ENCODE measurements at places on chromosomes 4 and X.

DNA sequence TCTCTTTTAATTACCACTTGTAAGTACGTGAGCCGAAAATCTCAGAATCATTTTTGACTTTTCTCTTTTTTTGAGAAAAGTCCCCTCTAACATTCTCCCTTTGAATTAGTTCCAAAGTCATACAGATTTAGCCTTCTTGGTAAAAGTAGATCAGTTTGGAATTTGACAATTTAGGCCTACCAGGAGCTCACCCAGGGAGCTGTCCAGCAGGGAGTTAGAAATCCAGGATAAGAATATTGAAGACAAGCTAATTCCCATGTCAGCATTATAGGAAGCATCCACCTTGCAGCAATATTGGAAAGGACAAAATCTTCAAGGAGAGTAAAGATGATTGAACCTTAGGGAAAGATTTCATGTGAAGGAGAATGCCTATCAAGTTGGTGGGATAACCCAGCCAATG, 352.2 kb upstream of the CPEB2 start:
- DNase-seq = no peak

DNA sequence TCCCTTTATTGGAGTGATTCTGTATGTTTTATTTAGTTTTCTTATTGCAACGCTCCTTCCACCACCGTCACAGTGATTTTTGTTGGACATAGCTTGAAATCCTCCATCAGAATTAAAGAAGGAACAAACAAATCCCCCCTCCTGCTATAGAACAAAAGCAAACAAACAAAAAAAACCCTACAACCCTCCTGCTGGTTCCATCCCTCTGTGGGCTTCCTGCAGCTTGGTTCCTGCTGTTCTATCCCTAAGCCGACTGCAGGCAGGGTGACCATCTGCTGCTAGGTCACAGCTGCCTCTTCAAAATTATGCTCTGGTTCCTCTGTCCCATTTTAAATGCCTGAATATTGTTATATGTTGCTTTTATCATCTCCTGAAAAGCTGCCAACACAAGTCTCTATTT, 116.8 kb upstream of the AGA start:
- no peak for DNase-seq

GRCh38 chr4:88729146-88729760, 31.6 kb upstream of the NAP1L5 start:
- DNase-seq = no peak

DNA sequence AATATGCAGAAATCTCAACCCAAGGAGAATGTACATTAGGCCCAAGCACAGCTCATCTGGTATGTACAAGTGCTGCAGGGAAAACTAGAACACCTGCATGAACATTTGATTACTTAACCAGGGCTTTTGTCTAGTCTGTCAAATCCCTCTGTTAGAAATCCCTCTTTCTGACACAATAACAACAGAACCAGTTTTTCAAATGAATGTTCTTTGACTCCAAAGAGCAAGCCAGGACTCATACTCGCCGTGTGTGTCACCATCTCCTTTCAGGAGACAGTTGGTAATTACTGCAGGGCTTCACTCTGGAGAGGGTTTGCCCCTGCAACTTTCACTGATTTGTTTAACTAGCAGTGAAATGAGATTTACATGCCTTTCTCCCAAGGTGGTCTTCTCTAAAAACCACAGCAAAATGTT, 143.0 kb upstream of the FAM241A start:
- no peak for DNase-seq

- no peak for DNase-seq
Observed at GRCh38 chr4:55372259-55372658, 23.5 kb upstream of the TMEM165 start.

DNA sequence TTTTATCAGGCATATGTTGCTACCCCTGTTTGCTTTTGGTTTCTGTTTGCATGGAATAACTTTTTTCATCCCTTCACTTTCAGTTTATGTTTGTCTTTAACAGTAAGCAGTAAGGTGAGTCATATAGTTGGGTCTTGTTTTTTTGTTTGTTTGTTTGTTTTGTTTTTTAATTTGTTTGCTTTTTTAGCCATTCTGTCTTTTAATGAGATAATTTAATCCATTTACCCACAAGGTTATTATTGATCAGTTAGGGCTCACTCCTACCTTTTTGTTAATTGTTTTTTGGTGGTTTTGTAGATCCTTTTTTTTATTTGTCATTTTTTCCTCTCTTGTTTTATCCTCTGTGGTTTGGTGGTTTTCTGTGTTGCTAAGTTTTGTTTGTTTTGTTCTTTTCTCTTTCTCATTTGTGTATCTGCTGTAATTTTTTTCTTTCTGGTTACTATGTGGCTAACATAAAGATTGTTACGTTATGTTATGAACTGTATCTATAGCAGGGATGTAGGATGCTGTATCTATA, 379.5 kb upstream of the MAD2L1 start:
- DNase-seq = no peak

GRCh38 chr4:148192526-148192925, 249.7 kb downstream of the NR3C2 start:
- no peak for DNase-seq

DNA sequence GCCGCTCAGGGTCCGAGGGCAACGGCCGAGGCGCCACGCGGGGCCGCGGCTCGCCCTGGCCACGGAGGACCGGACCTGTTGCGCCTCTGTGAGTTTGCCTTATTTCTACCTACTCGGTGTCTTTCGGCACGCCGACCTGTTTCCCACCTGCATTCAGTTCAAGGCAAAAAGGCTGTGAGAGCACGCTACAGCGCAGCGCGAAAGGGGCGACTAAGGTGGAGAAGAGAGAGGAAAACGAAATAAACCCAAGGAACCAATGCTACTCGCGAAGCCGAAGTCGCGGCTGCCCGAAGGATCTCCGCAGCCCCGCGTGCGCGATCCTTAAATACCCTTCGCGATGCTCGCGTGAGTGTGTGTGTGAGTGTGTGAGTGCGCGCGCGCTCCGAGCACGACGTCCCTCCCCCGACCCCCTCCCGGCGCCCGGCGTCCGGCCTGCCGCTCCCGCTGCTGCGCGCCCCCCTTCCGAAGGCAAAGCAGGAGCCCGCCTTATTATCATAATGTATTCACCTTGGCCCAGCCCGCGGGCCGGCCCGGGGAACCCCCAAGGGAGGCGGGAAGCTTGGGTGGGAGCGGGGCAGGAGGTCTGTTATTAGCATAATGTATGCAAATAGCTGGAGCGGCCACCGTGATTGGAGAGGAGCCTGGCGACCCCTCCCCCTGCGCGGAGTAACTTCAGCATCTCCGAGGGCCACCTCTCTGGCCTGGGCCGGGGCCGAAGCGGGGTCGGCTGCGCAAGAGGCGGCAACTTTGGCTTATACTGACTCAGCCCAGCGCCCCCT, at the start of gene COL25A1:
TSS of gene COL25A1 (minus strand) at position 298 of the 779 bp plus-strand sequence.
- DNase-seq = no peak

- DNase-seq = peak; percentile 5
Observed at GRCh38 chr4:2886622-2887021, 43.0 kb downstream of the ADD1 start.

DNA sequence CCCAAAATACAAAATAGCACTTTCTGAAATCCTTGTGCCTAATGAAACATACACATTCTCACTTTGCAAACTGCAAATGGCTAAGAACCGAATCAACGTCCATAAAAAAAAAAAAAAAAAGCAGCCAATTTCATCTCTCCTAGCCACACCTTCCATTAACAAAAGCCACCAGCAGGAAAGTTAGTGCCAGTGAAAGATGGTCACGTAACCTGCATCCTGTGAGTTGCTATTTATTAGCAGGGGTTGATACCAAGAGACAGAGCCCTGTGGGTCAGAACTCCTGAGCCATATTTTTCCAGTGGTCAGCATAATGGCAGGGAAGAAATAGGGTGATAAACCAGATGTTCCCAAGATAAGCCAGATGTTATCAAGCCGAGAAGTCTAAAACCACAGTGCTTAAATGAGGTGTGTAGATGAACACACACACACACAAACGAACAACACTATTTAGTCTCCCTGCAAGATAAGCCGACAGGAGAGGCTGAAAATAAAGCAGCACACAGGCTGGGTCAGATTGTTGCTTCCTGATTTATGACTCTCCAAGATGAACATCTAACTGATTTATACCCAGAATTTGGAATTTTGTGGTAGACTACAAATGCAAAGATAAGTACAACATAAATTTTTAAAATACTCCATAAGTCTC, 11.5 kb downstream of the PPARGC1A start:
- no peak for DNase-seq

Measured in NCI-H2081 treated with DMSO at 0.1 percent for 48 hours (cell line).